Ovary (tissue), 10 donors: ENCODE measurements at places on chromosomes 13 and 19. TPM values are rescaled to one million over a fixed set of nuclear protein-coding genes. Genes with fewer than 3 reads are reported as not detected.

Gene CEACAM1
- 1.4 TPM for polyA plus RNA-seq

Gene RAD23A
- 75.8 TPM for polyA plus RNA-seq

Gene ZGLP1
- 4.5 TPM for polyA plus RNA-seq

Gene ENOX1
- 4.6 TPM for polyA plus RNA-seq

Gene METTL21C
- 0.35 TPM for polyA plus RNA-seq

Gene CBLC
- polyA plus RNA-seq, result 0.08 TPM

Gene SRRM5
- 0.25 TPM for polyA plus RNA-seq
